ENCODE measurements at places on chromosomes 13 and 19. TPM values are rescaled to one million over a fixed set of nuclear protein-coding genes. Genes with fewer than 3 reads are reported as not detected.

DNA sequence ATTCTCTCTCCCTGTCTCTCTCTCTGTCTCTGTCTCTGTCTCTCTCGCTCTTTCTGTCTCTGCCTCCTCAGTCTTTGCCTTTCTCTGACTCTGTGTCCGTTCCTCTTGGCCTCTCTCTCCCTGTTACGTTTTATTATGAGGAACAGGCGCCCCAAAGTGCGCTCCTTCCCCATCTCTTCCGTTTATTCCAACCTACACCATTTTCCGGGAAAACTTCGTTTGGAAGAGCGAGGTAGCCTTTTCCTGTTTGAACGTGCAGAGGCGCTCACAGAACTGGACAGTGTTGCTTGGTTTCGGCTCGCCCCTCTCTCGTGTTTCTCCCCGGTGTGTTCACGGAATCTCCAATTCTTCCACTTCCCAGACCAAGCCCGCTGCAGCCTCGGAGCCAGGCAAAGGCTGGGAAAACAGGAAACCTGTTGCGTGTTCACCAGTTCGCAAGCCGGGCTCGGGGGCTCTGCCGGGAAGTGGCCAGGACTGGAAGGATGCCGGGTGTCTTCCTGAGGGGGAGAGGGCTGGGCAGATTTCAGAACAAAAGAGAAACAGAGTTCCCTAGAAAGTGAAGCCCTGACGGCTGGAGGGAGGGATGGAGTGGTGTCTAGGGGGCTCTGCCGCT is 605 bp downstream of the TMEM255B start:
- H3K36me3 ChIP-seq, result no peaks in the 10 kb centered on the region
- no peak for DNase-seq
- H3K27ac ChIP-seq, result peak overlapping the region; percentile 92
- peak overlapping the region; percentile 68 for H3K4me3 ChIP-seq
- peaks cover 21% of the 10 kb centered on the region for H3K4me1 ChIP-seq

DNA sequence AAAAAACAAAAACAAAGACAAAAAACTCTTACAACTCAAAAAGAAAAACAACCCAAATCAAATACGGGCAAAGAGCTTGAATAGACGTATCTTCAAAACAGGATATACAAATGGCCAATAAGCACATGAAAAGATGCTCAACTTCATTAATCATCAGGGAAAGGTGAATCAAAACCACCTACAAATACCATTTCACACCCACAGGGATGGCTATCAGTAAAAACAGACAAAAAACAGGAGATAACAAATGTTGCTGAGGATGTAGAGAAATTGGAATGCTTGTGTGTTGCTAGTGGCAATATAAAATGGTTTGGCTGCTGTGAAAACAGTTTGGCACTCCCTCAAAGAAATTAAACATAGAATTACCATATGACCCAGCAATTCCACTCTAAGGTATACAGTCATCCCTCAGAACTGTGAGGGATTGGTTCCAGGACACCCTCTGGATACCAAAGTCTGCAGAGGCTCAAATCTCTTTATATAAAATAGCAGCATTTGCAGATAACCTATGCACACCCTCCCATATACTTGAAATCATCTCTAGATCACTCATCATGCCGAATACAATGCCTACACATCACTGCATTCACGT is 29.7 kb downstream of the MLLT1 start:
- H3K36me3 ChIP-seq, result no peaks in the 10 kb centered on the region
- H3K27me3 ChIP-seq, result no peaks in the 10 kb centered on the region
- H3K27ac ChIP-seq, result peak overlapping the region; percentile 62
- no peak for DNase-seq
- no peak overlapping the region for H3K4me3 ChIP-seq

DNA sequence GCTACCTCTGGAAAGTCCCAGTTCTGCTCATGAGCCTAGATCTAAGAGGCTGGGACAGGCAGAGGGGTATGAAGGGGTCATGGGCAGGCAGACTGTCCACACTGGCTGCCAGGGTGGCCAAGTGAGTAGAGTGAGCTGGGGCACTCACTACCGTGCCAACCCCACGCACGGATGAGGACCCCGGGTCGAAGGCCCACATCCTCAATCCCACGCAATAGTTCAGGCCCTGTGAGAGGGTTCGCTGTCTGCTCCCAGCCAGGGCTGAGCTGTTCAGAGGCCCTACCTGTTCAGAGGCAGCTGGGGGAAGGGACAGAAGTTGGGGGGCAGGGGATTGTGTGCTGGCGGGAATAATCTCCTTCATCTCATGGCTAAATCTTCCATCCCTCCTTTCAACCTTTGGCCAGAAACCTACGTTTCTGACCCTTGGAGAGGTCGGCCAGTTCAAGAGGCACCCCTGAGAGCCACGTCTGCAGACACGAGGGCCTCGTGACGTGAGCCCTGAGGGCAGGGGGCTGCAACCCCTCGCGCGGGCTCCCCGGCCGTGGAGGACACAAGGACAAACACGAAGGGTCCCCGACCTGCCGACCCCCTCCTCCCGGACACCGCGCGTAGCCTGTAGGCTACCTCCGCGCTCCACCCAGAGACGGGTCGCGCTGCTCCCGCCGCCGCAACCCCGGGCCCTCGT is 1.0 kb upstream of the RPS5 start:
- H3K36me3 ChIP-seq, result no peaks in the 10 kb centered on the region
- no peaks in the 10 kb centered on the region for H3K27me3 ChIP-seq
- DNase-seq, result no peak

- H3K27ac ChIP-seq, result no peak overlapping the region
- H3K36me3 ChIP-seq, result no peaks in the 10 kb centered on the region
- DNase-seq, result no peak
- H3K27me3 ChIP-seq, result peaks cover 29% of the 10 kb centered on the region
Observed at GRCh38 chr13:112333756-112334543, 42.2 kb upstream of the SPACA7 start.

DNA sequence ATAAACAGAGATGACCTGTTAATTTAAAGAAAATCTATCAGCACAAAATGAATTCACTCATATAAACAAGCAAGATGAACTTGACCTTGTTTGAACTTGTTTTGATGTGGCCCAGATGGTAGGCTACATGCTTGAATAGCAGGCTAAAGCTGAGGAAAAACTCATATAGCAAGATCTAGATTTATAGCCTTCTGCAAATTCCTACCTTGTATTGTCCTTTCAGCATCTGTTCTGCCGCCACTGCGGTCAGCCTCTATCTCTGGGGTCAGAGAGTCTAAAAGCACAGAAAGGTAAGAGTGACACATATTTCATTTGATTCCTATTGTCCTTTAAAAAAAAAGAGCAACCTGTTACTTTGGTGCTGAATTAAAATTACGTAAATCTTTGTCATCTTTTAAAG is 392.1 kb downstream of the DACH1 start:
- H3K4me3 ChIP-seq, result no peak overlapping the region
- DNase-seq, result no peak
- H3K27me3 ChIP-seq, result no peaks in the 10 kb centered on the region
- H3K4me1 ChIP-seq, result no peaks in the 10 kb centered on the region
- H3K27ac ChIP-seq, result no peak overlapping the region

DNA sequence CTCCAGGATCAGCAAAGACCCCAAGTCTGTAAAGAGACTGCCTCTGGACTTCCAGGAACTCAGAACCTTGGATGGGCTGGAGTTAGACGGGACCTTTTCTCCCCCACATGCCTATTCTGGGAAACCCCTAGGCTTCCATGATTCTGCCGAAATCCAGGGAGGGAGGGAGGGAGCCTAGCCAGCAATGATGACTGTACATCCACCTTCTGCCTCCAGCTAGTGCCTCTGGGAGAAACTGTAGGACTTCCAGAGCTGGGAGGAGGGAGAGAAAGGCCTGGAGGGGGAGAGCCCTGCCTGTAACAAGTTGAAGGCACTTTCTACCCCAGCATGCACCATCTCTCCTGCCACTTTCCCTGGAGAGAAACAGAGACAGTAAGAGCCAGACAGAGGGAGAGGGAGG is 6.0 kb upstream of the HAS1 start:
- no peak overlapping the region for H3K4me3 ChIP-seq
- no peak overlapping the region for H3K27ac ChIP-seq
- peaks cover 6% of the 10 kb centered on the region for H3K4me1 ChIP-seq
- DNase-seq, result no peak
- no peaks in the 10 kb centered on the region for H3K36me3 ChIP-seq

DNA sequence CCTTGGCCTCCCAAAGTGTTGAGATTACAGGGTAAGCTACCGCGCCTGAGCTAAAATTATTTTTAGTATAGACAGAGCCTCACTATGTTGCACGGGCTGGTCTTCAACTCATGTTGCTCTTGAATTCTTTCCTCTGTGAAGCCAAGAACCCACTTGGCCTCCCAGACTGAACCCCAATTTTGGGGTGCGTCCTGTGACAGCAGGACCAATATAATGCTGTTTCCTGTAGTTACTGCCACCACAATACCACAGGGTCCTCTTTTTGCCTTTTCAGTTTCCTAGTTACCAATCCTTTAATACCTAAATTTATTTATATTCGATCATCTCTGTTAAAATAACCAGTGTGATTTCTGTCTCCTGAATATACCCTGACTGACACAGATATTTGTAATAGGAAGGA is 32.9 kb downstream of the TSKS start:
- H3K36me3 ChIP-seq, result peaks cover 13% of the 10 kb centered on the region
- H3K27me3 ChIP-seq, result no peaks in the 10 kb centered on the region
- H3K4me3 ChIP-seq, result no peak overlapping the region

GRCh38 chr13:111398196-111398595 is 77.8 kb downstream of the TEX29 start:
- H3K4me1 ChIP-seq, result no peaks in the 10 kb centered on the region
- H3K27me3 ChIP-seq, result no peaks in the 10 kb centered on the region
- H3K36me3 ChIP-seq, result no peaks in the 10 kb centered on the region
- DNase-seq, result no peak
- H3K27ac ChIP-seq, result no peak overlapping the region

DNA sequence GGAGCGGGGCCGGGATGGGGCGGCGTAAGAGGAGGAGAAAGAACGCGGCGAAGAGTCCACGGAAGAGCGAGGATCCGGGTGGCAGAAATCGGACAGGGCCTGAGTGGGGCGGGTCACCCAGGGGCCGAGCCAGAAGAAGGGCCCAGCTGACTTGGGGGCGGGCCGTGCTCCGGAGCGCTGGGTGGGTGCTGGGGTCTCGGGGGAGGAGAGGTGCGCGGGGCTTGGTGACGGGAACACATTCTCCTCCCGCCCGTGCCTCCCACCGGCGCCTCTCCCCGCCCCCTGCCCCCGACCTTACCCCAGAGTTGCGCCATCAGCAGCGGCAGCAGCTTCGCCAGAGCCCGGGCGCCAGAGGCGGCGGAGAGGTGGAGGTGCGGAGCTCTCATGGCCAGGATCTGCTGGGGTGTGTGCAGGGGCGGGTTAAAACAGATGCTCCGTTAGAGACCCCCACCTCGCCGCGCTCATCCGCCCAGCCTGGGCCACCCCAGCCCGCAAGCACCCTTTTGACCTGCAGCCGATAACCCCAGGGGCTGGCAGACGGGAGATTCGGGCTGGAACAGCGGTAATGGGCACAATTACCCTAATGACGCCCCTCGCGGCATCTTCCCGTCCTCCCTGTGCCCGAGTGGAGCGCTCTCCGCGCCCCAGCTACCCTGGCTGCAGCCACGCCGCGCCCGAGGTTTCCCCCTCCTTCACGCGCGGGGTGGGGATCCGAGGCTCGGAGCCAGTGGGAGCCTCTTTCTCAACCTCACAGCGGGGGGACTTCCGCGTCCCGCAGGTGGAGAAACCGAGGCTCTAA is 565 bp downstream of the KLK10 start:
- no peak overlapping the region for H3K27ac ChIP-seq
- DNase-seq, result no peak
- no peak overlapping the region for H3K4me3 ChIP-seq
- H3K27me3 ChIP-seq, result no peaks in the 10 kb centered on the region
- peaks cover 3% of the 10 kb centered on the region for H3K4me1 ChIP-seq
- no peaks in the 10 kb centered on the region for H3K36me3 ChIP-seq

DNA sequence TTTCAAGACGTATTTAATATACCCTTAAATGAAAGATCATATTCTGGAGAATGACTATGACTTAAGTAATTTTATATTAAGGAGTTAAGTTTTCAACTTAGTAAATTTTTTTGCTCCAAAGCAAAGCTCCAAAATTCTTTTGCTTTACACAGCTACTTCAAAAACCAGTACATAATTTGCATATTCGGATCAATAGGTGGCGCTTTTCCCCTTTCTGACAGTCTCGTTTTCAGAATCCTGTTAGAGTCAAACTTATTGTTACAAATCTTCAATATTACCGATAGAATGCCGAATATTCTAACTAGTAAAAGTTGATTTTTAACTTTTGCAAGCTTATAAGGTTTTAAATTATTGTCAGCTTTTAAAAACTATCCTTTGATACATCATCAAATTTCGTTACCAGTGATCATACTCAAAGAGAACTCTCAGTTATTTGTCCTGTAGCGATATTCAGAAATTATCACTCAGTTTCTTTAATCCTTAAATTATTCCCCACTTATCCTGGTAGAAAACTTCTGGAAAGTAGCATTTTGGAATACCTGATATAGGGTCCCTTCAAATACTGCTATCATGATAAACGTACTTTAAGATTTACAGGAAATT is 852.7 kb upstream of the KLHL1 start:
- H3K36me3 ChIP-seq, result no peaks in the 10 kb centered on the region
- H3K27me3 ChIP-seq, result no peaks in the 10 kb centered on the region
- no peak for DNase-seq

GRCh38 chr19:45180936-45181335 is 2.4 kb downstream of the BLOC1S3 start:
- no peaks in the 10 kb centered on the region for H3K4me1 ChIP-seq
- no peak overlapping the region for H3K27ac ChIP-seq
- DNase-seq, result no peak
- peaks cover 28% of the 10 kb centered on the region for H3K36me3 ChIP-seq
- H3K4me3 ChIP-seq, result no peak overlapping the region
- no peaks in the 10 kb centered on the region for H3K27me3 ChIP-seq

DNA sequence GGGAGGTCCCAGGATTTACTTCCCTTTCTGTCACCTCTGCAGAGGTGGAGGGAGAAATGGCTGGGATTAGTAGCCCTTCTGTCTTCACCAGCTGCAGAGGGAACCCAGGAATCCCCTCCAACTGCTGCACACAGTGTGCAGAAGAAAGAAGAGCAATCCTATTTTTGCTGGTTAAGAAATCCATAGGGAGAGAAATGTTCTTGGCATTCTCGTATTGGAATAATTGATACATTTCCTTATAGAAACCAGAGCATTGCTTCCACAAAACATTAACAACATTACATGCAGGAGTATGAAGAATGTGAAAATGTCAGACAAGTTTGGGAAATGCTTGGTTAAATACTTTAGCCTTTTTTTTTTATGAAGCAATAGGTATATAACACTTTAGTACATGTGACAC is 48.3 kb upstream of the KLF12 start:
- H3K27ac ChIP-seq, result no peak overlapping the region
- no peaks in the 10 kb centered on the region for H3K27me3 ChIP-seq
- no peaks in the 10 kb centered on the region for H3K4me1 ChIP-seq
- no peaks in the 10 kb centered on the region for H3K36me3 ChIP-seq
- H3K4me3 ChIP-seq, result no peak overlapping the region

DNA sequence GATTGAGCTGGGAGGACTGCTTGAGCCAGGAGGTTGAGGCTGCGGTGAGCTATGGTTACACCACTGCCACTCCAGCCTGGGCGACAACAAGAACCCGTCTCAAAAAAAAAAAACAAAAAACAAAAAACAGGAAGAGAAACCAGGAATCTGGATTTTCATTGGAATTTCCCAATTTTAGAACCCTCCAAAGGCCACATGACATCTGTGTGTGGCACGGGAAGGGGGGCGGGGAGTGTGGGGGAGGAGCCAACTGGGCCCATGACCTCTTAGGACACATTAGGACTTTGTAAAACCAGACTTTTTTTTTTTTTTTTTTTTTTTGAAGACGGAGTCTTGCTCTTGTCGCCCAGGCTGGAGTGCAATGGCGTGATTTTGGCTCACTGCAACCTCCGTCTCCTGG is 21.2 kb upstream of the MYDGF start:
- no peak overlapping the region for H3K4me3 ChIP-seq
- H3K4me1 ChIP-seq, result peaks cover 3% of the 10 kb centered on the region
- peak; percentile 51 for DNase-seq
- H3K36me3 ChIP-seq, result peaks cover 4% of the 10 kb centered on the region
- H3K27ac ChIP-seq, result peak overlapping the region; percentile 62

Gene NLRP11
- not detected for total RNA-seq

Gene PCDH20
- 0.66 TPM for total RNA-seq

Gene PTGER1
- 3.9 TPM for total RNA-seq
